Osteoblast (primary cell): ENCODE measurements at places on chromosomes 7 and 10. TPM values are rescaled to one million over a fixed set of nuclear protein-coding genes. Genes with fewer than 3 reads are reported as not detected.
A peak's percentile ranks its signal among the peaks of the same experiment; 100 is the strongest.

CDHR1 gene
- under 0.01 TPM in 1 of 2 replicates, not detected in the other for total RNA-seq

DNA sequence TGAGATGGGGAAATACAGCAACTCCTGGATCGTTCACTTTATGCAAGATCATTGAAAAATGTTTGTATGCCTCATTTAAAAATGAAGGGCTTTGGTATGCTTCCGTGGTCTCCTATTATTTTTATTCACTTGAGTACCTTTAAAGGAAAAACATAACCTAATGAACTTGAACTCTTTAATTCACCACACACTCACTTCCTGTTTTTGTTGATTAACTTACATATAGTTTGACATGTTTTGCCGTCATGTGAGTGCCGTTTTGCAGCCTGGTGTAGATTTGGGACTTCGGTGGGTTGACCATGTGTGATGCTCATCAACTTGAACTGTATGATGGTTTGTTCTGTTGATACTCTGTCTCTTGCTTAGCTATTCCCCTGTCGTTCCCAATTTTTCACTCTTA is 28.9 kb downstream of the CASP7 start:
- no peak for DNase-seq

DNA sequence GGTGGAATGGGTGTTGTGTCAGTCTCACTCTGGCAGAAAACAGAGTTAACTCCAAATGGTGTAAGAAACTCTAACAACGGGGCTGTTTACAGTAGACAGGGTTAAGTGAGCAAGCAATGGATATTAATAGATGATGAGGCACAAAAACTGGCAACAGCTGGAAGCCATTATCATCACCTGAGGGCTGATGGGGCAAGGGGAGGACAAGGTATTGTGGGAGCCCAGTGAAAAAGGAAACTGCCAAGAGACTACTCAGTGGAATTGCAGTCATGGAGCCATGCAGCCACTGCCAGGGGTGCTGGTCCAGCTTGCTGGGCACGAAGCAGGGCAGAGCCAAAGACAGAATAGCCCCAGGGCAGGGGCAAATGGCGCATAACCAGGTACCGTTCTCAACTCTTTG is 260.7 kb downstream of the BICC1 start:
- no peak for DNase-seq

ITGB8 gene
- total RNA-seq: 30.9 and 35.1 TPM in 2 replicates

MMP21 gene
- total RNA-seq: not detected in 2 replicates

DNA sequence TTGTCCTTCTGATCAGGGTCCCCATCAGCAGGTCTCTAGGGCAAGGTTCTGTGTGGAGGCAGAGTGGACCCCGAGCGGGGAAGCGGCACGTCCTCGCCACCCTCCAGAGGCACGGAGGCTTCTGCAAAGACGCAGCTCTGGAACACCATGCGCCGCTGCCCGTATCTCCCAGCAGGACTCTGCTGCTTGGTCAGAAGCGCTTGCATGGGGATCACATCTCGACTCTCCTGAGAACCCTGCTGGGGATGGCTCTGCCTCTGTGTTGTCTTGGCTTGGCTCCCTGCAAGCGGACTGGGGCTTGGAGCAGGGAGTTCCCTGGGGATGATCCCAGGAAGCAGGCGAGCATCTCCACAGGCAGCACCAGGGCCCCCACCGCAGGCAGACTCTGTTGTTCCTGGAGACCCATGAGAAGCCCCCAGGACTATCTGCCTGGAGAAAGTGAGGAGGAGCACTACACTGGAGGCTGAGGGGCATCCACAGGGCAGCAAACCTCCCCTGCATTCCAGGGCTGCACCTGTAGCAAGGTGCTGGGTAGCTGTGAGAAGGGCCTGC is 520.5 kb downstream of the GLRX3 start:
- DNase-seq: peak; percentile 56

SCART1 gene
- total RNA-seq: 5.1 and 5.6 TPM in 2 replicates

DNA sequence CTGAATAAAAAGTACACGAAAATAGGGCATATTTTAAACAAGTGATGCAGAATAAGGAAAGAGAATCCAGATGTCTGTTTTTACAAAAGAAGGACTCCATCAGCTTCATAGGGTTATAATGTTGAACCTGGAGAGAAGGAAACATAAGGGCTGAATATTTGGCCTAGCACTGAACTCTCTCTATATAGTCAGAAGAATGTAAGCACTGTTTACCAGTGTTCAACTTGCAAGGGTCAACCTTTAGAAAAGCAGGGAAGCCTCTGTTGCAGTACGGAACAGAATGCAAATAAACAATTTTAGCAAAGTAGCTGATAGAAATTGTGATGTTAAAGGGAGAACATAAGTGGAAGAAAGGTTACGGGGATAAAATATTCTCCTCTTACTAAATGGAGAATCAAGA is 16.2 kb downstream of the CDK6 start:
- no peak for DNase-seq

DNA sequence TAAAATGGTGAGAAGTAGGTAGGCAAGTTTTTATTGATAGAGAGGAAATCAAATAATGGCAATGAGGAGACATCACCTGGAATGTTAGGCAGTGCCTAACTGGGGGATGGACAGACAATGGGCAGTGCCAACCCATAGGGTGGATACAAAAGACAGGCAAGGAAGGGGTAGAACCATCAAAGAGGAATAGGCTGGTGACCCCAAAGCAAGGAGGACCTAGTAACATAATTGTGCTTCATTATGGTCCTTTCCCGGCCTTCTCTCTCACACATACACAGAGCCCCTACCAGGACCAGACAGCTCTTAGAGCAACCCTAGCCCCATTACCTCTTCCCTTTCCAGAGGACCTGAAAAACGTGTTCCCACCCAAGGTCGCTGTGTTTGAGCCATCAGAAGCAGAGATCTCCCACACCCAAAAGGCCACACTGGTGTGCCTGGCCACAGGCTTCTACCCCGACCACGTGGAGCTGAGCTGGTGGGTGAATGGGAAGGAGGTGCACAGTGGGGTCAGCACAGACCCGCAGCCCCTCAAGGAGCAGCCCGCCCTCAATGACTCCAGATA is 30.0 kb downstream of the PRSS2 start:
- DNase-seq: no peak

- DNase-seq: peak; percentile 78
These were observed at the start of gene RAMP3 for GRCh38 chr7:45157653-45158401. Gene RAMP3 (plus strand): TSS chr7:45157791. CDS start chr7:45157829, 38 bp downstream.

GRCh38 chr10:90787393-90788198 is 70.2 kb downstream of the HTR7 start:
- peak; percentile 46 for DNase-seq

GRCh38 chr10:97770255-97770654 is 1.5 kb downstream of the SFRP5 start:
- DNase-seq: peak; percentile 68

DNA sequence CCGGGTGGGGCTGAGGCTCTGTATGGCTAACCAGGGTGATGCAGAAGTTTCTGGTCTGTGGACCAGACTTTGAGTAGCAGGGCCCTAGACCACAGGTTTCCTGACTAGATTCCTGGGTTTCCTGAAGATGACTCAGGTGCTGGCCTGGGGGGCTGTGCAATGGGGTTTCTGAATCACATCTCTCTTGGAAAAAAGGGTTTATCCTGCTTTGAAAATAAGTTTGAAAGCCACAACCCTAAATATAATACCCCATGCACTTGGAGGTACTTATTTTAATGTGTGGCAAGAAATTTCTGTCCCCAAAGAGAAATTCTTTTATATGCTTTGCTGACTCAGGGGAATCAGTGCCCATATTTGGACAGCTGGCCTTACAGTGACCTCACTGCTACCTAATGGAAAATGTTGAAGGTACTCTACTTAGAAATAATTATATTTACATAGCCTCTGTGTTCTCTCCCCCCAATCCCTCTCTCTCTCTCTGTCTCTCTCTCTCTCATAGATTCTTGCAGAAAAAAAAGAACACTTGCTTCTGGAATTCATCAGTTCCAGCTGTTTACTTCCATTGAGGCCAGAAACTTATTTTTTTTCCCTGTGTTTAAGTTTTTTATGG is 184.4 kb upstream of the LYZL2 start:
- peak; percentile 92 for DNase-seq

DNA sequence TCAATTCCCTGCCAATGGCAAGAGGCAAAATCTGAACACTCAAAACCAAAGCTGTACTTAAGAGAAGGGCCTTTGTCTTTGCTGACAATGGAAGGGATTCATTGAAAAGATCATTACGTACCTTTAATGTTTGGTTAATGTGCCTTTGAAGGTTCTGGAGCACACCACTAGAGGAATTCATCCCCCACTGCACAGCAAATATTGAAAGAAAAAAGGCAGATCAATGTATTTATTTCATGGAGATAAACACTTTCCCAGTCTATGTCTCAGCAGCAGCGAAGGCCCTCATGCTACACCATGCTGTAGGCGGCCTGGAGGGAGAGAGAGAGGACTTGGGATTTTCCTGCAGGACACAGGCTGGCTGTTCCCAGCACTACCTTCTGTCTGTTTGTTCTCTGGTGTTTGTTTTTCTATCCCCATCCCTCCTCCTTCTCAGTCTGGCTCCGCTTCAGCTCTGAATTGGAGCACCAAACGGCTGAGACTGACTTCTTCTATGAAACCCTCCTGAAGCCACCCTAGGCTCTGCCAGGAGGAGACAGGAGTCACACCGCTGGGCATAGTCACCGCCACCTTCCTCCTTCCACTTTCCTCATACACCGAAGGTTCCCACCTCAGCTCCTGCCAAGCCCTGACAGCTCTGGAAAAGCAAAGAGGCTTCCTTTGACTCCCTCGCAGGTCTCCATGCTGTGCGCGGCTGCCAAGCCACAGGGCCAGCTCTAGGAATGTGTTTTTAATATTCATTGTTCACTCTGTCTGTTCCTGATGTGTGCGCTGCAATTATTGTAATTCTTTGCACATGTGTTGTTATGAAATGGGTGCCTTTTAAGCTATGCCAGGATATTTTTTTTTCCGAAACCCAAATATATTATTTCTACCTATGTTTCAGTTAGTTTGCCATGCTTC is 301.5 kb downstream of the FZD1 start:
- no peak for DNase-seq

PRKAG2 gene
- total RNA-seq: 20.6 TPM in 2 replicates

GRCh38 chr7:138162236-138162635 is 86.0 kb downstream of the AKR1D1 start:
- DNase-seq: no peak

MMD2 gene
- not detected in 2 replicates for total RNA-seq

GPRIN2 gene
- total RNA-seq: not detected in 2 replicates

DNA sequence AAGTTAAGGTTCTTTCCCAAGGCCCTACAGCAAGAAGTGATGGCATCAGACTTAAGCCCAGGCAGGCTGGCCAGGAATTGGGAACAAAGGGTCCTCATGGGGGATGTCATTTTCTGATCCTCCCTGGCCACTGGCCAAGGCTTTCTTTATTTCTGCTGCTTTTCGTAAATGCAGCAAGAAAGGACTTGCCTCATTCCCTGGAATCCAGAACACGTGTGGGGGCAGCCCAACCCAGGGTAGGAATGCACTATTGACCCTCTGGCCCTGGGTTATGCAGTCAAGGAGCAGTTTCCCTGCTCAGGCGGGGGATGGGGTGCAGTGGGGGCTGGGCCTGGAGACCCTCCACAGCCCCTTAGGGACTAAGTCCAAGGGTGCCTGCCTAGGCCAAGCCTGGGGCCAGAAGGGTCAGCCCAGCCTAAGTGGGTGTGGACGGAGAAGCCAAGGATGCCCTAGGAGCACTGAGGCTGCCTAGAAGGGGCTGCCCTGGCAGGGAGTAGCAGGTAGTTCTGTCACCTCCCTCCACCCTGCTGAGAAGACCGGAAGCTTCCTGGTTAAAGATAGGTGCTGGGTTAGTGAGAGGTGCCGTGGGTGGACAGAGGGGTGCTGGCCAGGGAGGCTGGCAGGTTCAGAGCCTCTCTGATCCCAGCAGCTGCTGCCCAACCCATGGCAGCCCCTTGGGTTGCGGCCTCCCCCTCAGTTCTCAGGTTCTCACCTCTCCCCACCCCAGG is 179.2 kb downstream of the SH3PXD2A start:
- peak; percentile 66 for DNase-seq
